ENCODE measurements at places on chromosomes 3 and 15.

GRCh38 chr3:189631409-189631808, 220 bp downstream of the TP63 start:
- no peak for DNase-seq

GRCh38 chr15:70251246-70251990, 153.7 kb upstream of the TLE3 start:
- DNase-seq = no peak

DNA sequence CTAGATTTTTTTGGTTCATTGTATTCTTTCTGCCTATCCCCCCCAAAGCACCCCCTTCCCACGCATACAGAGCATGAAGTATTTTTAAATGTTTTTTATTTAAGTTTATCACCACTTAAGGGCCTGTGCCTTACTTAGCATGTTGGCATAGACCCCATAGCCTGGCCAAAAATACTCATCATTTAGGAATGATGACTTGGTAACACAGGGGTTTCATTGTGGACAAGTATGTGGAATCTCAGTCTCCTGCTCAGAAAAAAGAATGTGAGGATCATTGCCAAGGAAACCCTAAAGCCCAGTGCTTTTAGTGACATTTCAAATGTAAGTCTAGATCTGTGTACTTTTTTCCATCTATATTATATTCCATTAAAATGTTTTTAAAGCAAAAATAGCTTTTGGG, 146.3 kb downstream of the ALCAM start:
- DNase-seq = no peak

- no peak for DNase-seq
Observed at GRCh38 chr3:124671106-124671505, 59.1 kb upstream of the UMPS start.

DNA sequence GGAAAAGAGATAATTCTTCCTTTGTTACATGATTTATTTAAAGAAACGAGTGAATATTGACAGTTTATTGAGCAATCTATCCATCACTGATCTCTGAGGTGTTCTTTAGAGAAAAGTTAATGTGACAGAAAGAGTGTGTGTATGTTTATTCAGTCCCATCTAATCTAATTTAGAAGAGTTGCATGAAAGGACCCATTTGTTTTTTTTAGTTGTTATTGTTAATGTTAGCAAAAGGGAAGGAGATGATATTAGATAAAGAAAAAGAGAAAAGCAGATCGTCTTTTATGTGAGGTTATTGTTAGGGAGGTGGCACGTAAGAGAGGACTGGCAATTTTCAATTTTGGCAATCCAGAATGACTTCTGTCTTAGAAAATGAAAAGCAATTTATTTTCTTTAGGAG, 46.5 kb downstream of the NMD3 start:
- no peak for DNase-seq

- no peak for DNase-seq
Observed at GRCh38 chr3:12854565-12854964, 13.2 kb upstream of the RPL32 start.

DNA sequence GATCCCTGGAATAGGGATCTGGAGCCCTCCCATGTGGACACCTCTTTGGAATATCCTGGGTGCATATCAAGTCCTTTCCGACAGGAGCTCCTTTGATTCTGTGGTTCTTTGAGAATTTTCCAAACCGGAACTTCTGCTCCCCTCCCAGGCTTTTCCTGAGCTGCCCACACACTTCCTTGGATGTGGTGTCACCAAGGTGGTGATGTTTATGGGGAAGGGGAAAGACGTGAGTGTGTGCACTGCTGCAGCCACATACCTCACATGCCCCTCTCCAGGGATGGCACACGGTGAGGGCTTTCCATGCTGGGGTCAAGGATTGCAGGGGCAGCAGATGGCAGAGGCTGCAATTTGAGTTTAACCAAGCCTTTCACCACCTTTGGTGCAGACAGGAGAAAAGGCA, 27.9 kb upstream of the PSTPIP1 start:
- no peak for DNase-seq

DNA sequence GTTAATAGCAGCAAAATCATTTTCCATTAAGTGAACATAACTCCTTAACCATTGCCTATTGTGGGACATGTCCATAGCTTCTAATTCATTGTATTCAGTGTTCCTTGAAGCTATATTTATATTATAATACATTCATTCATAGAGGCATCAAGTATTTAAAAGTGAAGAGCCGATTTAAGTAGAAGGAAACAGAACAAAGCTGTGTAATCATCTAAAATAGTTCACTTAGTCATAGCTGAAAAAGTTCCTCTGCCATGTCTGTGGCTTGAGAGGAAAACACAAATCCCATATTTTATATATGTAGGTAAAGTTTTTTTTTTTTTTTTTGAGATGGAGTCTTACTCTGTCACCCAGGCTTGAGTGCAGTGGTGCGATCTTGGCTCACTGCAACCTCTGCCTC, 54.5 kb downstream of the TMEM108 start:
- no peak for DNase-seq

DNA sequence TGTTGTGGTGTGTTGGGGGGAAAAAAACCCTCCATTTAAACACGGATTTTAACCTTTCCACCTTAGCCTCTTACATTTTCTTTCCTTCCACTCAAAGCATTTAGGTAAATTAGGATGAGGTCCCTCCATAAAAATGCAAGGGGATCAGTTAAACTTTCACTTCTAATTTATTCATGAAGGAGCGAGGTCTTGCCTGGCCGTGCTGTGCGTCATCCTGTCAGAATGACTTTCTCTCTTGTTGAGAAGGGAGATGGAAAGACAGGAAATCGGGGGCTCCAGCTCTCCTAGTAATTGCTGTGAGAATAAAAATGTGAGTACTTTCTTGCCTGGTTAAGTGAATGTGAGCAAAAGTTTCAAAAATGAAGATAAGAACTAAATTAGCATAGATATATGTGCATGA, 962.3 kb upstream of the NR2F2 start:
- DNase-seq = no peak

DNA sequence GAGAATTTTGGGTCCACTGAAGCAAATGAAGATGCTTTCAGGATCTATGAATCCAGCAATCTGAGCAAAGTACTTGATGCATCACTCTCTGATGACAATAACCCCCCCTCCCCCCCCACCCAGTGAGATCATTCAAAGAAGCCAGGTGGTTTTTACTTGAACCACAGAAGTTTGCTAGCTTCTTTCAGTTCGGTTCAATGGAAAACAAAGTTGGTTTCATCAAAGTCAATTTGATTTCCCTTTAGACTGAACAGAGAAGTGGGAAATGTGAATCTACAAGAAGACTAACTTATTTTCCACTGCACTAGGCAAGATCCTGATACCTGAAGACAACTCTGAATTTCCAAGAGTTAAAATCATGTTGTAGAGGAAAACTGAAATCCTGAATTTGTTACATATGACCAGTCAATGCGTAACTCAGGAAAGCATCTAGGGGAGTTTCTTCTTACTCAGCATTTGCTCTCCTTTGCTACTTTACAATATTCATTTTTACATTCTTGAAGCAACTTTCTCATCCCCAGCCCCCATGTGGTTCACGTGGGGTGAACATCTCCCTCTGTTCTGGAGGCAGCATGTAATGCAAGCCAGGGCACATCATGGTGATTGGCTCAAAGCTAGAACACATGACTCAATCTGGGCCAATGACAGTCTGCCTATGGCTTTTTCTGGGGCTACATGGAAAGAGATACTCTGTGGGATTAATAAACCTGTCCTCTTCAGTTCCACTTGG, 572.6 kb downstream of the FOXP1 start:
- peak; percentile 46 for DNase-seq

- DNase-seq = no peak
Observed at GRCh38 chr3:154864947-154865346, 215.2 kb upstream of the MME start.

GRCh38 chr3:54356261-54357045, 234.1 kb downstream of the CACNA2D3 start:
- DNase-seq = no peak

DNA sequence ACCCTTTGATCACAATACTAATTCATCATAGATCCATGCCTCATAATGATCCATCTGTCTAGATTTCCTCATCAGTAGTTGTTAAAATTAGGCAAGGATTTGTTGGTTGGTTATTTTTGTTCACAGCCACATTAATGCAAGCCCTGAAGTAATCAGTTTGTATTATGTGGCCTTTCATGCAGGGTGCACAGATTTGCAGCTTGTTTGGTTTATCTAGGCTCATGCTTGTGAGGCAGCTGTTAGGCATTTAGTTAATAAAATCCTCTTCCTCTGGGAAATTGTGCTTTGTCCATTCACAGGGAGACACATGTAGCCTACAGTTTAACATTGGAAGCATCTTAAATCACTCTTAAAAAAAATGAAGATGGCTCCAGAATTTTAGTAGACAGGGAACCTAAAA, 162.8 kb upstream of the ZNF385D start:
- no peak for DNase-seq

GRCh38 chr15:81163961-81164800, 30.1 kb downstream of the CFAP161 start:
- no peak for DNase-seq

GRCh38 chr15:56124391-56124790, 119.3 kb downstream of the RFX7 start:
- DNase-seq = no peak
